ENCODE measurements at places on chromosomes 3 and 15.

DNA sequence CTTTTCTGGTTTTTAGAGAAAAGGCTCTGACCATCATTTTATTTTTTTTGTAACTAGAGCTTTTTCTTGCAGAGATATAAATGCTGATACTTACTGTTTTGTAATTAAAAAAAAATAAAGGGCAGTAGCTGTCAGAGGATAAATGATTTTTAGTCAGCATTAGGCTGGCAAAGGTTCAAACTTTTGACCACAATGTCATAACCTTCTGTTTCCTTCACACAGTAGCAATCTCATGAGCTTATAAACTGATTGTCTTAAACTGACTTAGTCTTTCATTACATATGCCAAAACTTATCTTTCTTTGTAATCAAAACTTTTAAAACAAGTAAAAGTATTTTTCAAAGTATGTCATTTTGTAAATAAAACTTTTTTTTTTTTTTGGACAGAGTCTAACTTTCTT lies 841.9 kb downstream of the OTOL1 start:
- no peak for DNase-seq

- no peak for DNase-seq
These were observed 68.4 kb upstream of the RAP2B start for GRCh38 chr3:153093629-153094028.

- DNase-seq = no peak
These were observed 33.5 kb downstream of the TGFBR2 start for GRCh38 chr3:30639937-30640336.

DNA sequence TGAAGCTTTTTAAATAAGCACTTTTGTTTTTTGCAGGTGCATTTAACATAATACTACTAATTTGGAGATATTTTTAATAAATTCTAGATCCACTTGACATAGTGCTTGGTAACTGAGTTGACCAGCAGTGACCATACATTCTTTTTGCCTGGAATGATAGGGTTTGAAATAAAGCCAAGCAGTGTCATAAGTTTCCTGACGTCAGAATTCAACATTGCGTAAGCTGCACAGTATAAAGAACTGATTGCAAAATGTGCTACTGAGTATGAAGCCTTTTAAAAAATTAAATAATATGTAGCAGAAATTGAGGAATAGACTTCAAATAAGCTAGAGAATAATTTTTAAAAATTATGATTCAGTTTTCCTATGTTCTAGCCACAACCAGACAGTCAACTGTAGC lies 454.6 kb upstream of the ARPP21 start:
- no peak for DNase-seq

DNA sequence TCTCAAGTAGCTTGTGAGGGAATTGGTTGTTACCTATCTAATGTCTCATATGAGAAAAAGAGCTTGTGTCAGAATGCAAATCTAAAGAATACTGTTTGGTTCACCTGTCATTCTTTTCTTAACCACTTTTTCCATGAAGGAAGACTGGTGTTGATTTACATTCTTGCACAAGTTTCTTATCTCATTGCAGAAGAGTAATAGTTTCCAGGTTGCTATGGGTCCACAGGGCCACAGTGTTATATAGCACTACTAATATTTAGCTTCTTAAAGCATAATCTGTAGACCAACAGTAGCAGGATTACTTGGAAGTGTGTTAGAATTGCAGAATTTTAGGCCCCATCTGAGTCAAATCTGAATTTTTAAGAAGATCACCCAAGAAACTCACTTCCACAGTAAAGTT lies 697.5 kb downstream of the GBE1 start:
- DNase-seq = no peak

DNA sequence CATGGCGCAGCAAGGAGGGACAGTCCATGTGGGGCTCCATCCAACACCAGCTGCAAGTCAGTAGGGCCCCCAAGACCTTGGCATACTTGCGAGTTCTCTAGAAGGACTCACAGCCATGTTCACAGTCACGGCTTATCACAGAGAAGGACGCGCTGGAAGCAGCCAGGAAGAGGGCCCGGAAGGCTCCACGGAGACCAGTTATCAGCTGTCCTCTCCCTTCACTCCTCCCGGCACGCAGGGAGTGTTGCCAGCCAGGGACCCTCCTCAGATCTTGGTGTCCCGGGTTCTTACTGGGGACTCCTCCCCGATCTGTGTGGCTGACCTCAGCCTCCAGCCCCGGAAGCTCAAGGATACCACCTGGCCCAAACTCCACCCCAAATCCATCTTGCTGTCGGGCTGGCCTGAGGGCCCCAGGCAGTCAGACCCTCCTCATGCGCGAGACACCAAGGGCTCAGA lies 68.0 kb downstream of the SLTM start:
- DNase-seq = no peak

DNA sequence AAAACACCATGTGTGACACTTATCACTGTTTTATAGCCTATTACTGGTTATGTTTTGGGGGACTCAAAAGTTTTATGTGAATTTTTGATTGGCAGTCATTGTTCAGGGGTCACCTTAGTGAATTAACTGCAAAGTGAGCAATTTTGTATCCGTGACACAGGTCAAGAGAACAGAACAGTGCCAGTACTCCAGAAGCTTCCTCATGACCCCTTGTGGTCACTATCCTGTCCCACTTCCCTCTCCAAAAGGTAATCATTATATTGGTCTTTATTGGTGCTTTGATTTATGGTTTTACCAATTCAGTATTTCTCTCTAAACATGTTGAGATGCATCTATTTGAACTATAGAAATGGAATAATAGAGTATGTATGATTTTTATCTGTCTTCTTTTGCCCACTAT lies 107.1 kb downstream of the STT3B start:
- DNase-seq = no peak

DNA sequence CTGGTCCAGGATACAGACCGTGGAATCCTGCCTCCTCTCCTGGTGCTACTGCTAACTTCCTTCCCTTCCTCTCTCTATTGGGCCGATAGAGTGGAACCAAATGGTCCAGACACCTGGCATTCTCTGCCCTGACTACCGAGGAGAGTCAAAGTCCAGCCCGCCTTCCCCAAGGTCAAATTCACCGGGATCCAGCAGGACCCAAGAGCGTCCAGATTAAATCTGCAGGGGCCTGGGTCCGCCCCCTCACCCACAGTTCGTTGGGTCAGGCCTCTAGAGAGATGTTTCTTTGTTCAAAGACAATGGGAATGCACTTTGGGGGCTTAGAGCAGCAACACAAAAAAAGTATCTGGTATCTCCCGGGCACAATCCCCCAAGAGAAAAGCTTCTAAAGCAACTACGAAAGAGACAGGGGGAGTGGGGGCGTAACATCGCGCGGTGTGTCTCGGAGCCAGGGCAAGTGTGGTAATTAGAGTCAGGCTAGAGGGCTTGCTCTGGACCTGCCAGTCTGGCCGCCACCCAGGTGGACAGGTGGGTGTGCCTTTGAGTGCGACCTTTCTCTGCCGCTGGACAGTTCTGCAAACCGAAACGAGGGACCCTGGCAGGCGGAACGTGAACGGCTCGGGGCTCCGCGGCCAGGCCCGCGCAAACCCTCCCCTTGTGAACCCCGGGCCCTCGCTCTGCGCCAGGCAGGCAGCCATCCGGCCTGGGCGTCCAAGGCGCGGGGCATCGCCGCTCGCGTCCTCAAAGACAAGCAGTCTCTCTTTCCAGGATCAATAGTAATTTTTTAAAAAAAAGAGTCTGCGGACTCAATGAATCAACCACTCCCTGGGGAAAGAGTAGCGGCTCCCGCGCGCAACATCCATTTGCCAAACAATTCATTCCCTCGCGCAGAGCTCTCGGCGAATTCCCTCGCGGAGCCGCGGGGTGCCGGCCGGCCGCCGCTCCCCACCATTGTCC lies 806 bp downstream of the KLHL25 start:
- DNase-seq = no peak

GRCh38 chr3:178456621-178457285 lies 79.5 kb upstream of the KCNMB2 start:
- DNase-seq = no peak

DNA sequence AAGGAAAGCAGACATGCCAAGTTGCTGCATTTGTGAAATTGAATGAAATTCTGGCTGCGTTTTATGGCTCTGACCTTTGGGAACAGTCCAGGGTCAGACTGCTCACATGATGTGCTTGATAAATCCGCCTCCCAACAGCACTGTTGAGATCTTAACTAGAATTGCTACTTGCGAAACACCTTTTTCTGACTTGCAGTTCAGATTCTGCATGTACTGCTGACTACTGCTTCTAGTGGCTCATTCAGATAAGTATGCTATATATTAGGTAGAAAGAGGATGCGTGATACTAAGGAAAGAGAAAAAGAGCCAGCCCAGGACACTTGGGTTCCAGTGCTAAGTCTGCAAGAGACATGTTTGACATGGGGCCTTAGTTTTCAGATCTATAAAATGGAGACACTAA lies 129.4 kb downstream of the LPP start:
- DNase-seq = no peak

- DNase-seq = no peak
These were observed 24.8 kb downstream of the AADAC start for GRCh38 chr3:151838574-151839312.

- no peak for DNase-seq
These were observed 2.1 kb upstream of the RHO start for GRCh38 chr3:129526121-129526900.

GRCh38 chr15:73593304-73594074 lies 39.7 kb downstream of the NPTN start:
- no peak for DNase-seq

DNA sequence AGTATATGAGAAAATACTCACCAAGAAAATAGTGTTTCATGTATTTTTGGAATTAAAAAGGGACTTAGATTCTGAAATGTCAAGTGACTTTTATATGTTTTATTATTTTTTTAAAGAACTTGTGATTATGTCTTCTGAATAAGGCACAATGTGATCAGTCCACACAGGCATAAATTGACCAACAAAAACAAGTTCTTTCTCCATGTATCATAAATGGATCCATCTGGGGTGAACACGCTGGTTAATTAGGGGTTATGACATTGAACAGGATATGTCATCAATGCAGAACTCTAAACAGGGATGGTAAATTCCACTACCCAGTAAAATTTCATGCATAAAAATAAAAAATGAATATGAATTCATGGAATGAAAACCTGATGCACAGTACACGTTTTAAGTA lies 31.3 kb upstream of the PIK3CA start:
- no peak for DNase-seq

- DNase-seq = peak; percentile 60
These were observed 37.3 kb upstream of the RFTN1 start for GRCh38 chr3:16550676-16551341.

- DNase-seq = no peak
These were observed 111.7 kb downstream of the CHSY1 start for GRCh38 chr15:101139986-101140696.

DNA sequence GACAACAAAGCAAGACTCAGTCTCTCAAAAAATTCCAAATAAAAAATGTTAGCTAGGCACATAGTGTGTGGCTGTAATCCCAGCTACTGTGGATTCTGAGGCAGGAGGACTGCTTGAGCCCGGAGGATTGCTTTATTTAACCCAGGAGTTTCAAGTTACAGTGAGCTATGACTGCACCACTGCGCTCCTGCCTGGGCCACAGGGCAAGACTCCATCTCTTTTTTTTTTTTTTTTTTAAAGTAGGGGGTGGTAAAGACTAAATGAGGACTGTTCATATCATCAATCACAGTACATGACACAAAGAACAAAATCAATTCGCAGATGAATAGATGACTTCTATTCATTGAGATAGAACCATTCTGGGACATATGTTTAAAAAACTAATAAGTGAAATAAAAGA lies 48.1 kb downstream of the ACAP2 start:
- DNase-seq = no peak

DNA sequence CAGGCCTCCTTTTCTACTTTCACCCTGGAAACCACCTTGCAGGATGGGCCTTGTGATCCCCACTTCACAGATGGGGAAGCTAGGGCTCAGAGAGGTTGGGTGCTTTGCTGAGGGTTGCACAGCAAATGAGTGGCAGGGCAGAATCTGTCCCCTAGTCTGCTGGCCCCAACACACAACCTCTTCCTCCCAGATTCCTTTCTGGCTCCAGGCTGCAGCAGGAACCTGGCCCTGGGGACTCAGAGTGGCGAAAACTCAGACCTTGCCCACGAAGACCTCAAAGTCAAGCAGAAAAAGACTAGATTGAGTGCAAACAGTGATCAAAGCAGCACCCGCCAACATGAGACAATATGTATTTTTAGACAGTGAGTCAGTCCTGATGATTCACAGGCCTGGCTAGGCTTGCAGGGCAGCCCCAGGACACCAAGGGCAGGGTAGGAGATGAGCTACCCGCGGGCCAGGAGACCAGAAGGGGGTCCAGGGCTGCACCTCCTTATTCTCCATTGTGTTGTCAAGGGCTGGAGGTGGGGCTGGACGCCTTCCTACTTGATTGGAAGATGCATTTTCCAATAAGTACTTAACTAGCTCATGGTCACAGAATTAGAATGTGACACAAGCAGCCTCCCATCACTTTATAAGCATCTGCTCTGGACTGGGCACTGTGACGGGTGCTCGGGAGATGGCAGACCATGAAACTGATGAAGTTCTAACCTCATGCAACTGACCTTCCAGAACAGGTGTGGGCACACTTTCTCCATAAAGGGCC lies 23.9 kb downstream of the GOLGA6L2 start:
- no peak for DNase-seq

GRCh38 chr3:147756476-147756875 lies 347.3 kb downstream of the ZIC1 start:
- no peak for DNase-seq

- DNase-seq = peak; percentile 17
These were observed at the start of gene PFN2 for GRCh38 chr3:149970716-149971402. Gene PFN2, minus strand, starts transcription at chr3:149970895. Its CDS starts 39 bp downstream, at chr3:149970856.

- no peak for DNase-seq
These were observed 72.7 kb downstream of the TJP1 start for GRCh38 chr15:29749365-29750086.

DNA sequence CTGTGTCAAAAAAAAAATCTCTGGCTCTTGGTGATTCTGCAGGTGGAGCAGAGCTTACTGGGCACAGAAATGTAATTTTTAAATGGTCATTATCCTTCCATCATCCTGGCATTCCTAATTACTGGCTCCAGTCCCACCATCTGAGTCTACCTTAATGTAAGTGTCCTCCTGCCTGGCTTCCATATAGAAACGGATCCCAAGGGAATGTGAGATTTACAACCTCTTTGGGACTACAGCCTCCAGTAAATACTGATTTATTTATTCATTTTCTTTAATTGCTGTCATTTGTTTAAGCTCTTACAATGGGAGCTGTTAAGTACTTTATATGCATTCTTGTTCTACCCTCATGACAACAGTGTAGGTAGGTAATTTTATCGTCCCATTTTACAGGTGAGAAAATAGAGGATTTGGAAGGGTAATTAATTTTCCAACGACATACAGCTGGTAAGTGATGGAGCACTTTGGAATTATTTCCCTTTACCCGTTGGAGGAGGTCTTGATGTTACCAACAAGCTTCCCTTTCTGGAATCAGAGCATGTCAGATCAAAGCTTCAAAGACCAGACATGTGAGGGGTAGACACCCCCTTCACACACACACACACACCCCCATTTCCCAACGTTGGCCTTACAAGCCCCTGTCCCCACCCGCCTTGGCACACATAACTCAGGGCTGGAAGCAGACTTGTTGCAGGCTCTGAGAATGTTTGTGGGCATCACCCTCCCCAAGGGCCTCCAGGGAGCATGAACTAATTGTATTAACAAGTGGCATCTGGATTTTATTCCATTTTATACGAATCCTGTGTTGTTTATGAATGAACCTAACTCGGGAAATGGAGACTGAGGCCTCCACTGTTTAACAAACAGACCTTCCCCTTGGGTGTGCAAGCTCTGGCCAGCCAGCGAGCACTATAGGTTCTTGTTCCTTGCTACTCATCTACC lies 116.9 kb downstream of the ALDH1A2 start:
- no peak for DNase-seq

GRCh38 chr3:23966328-23966727 lies 21.2 kb downstream of the NR1D2 start:
- DNase-seq = no peak

Data from activated CD4-positive, CD25-positive, alpha-beta regulatory T cell (primary cell).